ENCODE measurements at places on chromosomes 2 and 18.

GRCh38 chr2:35887146-35887545 lies 468.4 kb upstream of the CRIM1 start:
- no peak for DNase-seq

- no peak for DNase-seq
Measured at GRCh38 chr2:109378682-109379081, 235.1 kb downstream of the SEPTIN10 start.

DNA sequence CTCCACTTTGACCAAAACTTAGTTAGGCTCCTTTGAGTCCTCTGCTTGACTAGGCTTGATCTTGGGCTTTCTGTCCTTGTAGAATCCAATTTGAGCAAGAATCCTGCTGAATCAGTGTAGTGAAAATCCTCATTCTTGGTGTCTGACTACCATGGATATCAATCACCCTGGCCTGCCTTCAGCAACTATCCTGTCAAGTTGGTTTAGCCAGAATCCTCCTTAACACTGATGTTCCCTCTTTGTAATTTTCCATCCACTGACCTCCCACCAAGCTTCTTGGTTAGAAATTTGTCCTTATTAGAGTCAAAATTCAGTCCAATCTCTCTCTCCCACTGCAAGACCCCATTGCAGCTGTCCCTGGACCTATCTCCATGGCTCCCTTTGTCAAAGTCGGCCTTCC lies 494 bp upstream of the RBM45 start:
- DNase-seq, result no peak

GRCh38 chr2:17804358-17804757 lies 11.9 kb upstream of the MSGN1 start:
- no peak for DNase-seq

- no peak for DNase-seq
Measured at GRCh38 chr2:199680482-199680881, 170.5 kb downstream of the FTCDNL1 start.

- no peak for DNase-seq
Measured at GRCh38 chr2:43044093-43044681, 182.2 kb downstream of the ZFP36L2 start.

DNA sequence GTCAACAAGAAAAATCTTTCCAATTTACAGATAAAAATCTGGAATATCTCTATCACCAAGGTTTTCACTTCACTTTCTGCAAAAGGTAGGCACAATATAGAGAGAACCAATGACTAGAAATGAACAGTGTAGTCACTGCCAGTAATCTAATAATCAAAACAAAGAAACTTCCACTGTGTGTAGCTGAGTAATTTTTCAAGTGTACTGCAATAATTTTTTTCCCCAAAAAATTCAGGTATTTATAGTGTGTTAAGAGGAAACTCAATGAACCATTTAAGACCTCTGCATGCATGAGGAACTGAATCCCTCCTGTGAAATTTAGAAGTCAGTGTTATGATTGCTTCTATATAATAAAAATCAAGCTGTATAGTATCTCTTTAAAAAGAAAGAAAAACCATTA lies 121.8 kb downstream of the MEMO1 start:
- no peak for DNase-seq
